ENCODE measurements at places on chromosomes 16 and 17.

DNA sequence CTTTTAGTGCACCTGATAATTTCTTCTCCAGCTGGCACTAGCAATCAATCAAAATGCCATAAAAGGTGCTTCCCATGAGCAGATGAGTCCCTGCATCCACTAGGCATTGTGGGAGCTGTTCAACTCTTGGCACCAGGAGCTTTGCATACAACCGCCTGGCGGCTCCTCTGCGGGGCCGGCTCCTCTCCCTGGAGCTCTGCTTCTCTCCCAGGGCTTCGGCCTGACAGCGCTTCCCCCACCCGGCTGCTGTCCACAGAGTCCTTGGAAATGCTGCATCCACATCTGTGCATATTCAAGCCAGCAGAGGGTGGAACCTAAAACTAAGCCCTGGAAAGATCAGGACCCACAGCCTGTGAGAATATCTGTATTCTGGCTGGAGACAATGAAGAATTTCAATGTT lies 62.9 kb downstream of the LMF1 start:
- DNase-seq: no peak

GRCh38 chr17:37761059-37761458 lies 16.2 kb upstream of the HNF1B start:
- no peak for DNase-seq

DNA sequence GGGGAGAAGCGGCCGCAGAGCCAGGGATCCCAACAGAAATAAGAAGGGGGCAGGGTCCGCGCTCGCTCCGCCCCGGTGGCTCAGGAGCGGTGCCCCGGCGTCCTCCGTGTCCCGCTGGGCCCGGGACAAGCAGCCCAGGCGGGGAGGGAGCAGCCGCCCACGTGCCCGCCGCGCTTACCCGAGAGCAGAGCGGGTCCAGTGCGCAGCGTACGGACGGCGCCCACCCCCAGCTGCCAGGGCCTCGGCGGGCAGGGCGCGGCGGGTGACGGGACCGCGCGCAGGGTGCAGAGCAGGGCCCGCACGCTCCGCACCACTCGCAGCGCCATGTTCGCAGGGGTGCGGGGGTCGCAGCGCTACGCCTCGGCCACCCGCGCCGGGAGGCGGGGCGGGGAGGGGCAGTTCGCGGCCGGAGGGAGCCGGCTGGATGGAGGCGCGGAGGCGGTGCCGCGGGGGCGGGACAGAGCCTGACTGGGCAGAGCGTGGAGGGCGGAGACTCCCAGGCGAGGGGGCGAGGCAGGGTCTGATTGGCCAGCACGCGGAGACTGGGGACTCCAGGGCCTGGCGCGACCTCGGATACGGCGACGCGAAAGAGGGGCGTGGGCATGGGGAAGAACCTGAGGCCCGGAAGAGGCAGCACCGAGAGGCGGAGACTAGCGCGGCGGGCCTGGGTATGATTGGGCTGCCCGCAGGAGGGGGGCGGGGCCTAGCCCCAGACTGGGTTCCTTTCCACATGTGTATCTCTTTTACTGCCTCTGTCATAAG lies at the start of gene GCSH:
Gene GCSH, minus strand, starts transcription at position 443 of the 762 bp plus-strand sequence. Its CDS starts 117 bp downstream, at position 326.
- peak; percentile 100 for DNase-seq

- no peak for DNase-seq
These were observed 169.2 kb downstream of the HAPSTR1 start for GRCh38 chr16:9260666-9261065.

DNA sequence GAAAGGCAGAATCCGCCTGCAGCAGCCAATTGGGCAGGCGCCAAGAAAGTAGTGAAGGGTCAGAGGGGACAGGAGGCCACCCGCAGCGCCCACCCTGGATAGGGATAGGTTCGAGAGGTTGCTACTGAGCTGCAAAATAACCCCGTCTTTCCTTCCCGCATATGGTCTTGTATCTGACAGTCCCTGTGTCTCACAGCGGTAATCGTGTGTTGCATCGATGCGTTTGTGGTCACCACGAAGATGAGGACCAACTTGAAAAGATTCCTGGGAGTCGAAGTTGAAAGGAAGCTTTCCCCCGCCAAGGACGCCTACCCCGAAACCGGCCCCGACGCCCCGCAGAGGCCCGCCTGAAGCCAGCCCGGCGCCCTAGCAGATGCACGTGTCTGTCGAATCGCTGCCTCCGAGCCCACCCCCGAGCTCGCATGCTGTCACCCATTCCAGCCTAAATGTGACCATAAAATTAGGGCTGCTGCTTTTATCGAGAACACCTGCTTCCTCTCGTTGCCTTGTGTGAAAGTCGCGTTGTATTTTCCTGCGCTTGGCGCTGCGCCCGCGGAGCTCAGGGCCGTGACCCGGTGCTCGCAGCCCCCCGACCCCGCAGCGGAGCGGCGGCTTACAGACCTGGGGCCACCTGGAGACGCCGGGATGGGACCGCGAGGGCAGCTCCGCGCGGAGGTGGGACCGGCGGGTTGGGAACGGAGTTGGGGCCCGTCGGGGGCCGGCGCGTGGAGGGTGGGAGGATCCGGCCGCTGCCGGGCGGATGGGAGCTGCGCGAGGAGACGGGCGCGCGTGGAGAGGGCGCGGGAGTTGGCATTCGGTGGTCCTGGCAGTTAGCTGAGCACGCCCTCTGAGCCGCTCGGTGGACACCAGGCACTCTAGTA lies at the start of gene CMTM2:
Gene CMTM2, plus strand, starts transcription at position 813 of the 881 bp plus-strand sequence. CDS start 145 bp downstream, outside the sequence.
- no peak for DNase-seq
